ENCODE measurements at places on chromosomes 5 and 9.

DNA sequence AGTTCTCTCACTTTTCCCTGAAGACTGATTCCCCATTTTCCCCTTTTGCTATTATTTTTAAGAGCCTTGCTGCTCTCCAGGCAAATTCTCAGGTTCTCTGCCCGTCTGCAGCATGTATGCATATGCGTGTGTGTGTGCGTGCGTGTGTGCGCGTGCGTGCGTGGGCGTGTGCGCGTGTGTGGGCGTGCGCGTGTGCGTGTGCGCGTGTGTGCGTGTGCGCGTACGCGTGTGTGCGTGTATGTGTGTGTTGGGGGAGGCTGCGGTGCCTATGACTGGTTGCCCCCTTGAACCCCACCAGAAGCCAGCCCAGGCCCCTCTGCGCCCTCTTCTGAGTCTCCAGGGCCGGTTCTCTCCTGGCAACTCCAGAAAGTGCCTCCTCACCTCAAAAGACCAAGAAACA is 987 bp upstream of the FOXI1 start:
- DNase-seq: no peak

- DNase-seq: no peak
Observed at GRCh38 chr9:20476912-20477521, 145.3 kb downstream of the MLLT3 start.

DNA sequence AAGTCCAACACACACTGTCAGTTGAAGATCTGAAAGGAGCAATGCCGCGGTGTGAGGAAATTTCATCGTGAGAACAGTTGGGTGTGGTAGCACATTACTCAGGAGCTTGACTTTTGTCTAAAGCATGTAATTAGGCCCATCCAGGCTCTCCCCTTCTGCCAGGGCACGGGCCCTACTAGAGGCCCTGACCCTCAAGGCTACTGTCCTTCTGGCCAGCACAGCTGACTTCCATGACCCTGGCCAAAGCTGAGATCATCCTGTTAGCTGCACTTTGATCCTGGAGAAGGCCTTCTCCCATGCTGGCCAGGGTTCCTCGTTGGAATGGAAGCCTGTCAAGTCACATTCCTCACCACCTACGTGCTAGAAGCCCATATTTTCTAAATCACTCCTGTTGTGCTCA is 77.8 kb upstream of the SLC1A3 start:
- no peak for DNase-seq

- DNase-seq: no peak
Observed at GRCh38 chr5:100899675-100900074, 3.4 kb downstream of the ST8SIA4 start.

DNA sequence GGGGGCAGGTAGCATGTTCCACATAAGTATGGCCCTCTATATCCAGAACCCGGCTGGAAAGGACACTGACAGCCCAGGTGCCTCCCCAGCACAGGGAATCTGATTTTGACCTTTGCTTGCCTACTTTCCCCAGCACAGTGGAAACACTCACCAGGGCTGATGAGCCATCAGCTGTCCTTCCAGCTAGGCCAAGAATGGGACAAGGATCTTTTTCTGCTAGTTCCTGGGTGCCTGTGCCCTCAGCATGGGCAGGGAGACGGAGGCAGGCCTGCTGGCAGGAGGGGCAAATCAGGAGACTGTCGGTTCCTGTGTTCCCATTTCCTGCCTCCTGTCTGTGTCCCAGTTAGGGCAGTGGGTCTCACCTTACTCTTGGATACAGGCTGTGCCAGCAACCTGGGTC is 1.1 kb downstream of the CYFIP2 start:
- DNase-seq: no peak

DNA sequence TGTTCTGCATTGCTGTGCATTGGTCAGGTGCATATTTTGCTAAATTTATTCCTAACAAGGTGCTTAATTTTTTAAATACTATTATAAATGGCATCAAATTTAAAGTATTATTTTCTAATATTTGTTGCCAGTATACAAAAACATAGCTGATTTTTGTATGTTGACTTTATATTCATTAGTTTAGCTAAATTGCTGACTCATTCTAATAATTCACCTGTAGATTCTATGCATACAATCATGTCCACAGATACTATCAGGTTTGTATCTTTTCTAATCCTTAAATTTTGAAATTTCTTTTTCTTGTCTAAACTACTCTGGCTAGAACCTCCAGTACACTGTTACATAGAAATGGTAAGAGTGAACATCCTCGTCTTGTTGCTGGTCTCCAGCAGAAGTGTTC is 657.6 kb downstream of the CCDC171 start:
- no peak for DNase-seq

DNA sequence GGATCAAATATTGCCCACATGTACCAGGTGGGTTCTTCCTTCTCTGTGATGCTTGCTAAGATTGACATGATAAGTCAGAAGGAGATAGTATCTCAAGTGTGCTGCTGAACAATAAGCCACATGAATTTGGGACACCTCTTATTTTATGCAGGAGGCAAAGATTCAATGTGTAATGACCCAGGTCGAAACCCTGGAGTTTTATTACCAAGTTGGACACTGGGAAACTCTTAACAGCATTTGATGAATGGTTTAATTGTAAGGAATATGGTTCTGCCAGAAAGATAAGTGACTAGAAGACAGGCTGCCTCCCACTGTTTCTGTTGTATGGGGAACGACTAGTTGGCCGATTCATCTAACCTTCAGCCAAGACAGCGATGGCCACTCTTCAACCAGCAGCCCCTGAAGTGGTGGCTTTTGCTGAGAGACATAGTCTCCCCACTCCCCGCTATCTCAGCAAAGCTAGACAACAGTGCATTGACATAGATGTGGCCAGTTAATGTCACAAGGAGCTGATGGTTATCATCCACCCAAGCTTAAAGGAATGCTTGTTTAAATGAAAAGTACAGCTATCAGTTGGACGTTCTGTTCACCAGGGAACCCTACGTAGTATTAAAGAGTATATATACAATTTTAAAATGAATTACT is 407.7 kb downstream of the KDM4C start:
- DNase-seq: no peak

DNA sequence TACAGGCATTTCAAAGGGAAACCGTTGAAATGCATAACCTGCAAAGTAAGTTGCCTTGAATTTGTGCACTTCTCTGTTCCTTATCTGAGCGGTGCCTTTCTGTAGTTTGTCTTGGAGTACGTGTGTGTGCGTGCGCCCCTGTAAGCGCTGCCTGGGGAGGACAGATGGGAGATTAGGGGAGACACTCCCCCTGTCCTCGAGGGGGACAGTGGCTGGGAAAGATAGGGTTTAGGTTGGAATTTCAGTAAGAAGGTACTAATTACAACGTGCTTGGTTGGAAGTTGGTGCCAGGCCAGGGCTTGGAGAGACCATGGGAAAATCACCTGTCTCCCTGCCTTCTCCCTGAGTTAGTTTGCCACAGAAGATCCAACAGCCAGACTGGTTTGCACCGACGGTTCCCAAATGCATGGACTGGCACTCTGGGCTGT is 73.2 kb downstream of the PIK3R1 start:
- no peak for DNase-seq

- no peak for DNase-seq
Observed at GRCh38 chr5:72112389-72112788, 5.1 kb downstream of the MAP1B start.

DNA sequence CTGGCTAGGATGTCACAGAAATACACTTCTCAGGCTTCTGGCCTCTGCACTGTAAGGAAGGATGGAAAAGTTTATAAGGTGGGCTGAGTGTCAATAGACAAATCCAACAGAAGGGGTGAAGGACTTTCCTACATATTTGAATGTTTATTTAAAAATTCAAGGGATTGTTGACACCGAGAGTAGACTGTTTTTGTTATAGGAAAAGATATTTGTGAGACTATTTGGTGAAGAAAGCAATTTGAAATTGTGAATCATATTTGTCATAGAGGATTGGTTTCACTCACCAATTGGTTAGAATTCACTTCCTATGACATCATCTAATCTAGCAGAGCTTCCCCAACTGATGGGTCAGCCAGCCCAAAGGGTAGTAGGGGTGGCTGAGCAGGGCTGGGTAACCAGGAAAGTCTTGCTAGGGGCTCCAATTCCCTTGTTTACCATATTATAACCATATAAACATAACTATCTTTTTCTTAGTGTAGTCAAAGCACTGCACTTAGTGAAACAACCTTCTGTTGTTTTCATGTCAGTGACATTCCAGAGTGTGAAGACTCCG is 14.9 kb upstream of the MEGF10 start:
- no peak for DNase-seq

- no peak for DNase-seq
Observed at GRCh38 chr9:113154946-113155345, 4.1 kb downstream of the SLC31A2 start.

DNA sequence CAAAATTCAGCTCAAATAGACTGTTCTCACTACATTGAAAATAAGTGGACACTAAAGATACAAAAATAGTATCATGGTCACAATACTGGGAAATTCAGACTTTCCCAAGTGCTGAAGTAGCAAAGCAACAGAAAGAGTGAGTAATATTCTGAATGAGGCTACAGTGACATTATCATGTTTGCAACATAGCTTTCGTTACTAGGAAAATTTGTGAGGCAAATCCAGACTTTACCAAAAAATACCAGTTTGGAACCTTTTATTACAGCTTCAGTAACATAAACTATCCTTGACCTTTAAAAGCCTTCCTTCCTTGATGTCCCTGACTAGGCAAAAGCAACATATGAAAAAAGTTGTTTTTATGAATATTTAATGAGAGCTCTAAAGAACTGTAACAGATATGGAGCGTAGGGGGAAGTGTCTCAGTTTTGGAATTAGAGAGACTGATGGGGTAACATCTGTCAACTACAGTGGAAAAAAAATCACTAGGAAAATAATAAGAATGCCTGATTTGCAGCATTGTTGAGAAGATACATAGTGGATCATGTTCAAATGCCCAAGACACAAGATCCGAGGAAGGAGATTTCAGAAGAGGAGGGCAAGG is 312.9 kb downstream of the ADGRV1 start:
- no peak for DNase-seq

GRCh38 chr5:96410013-96410412 is 23.0 kb downstream of the PCSK1 start:
- DNase-seq: no peak

- DNase-seq: no peak
Observed at GRCh38 chr5:66795682-66796081, 199.5 kb downstream of the MAST4 start.

DNA sequence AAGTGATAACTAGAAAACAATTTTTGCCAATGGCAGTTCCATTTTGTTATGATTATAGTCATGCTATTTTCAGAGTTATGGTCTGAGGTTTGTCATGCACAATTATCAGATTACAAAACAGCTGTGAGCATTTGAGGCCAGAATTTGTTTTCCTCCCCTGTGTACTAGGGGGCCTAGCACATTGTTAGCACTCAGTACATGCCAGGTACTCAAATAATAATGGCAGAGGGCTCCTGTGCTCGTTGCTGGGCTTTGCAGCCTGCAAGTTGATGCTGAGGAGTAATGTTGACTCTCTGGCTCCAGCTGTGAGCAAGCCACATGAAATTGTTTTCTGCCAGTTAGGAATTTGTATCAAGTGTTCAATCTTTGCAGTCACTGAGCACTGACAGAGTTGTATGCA is 6.9 kb downstream of the DNAI1 start:
- no peak for DNase-seq

DNA sequence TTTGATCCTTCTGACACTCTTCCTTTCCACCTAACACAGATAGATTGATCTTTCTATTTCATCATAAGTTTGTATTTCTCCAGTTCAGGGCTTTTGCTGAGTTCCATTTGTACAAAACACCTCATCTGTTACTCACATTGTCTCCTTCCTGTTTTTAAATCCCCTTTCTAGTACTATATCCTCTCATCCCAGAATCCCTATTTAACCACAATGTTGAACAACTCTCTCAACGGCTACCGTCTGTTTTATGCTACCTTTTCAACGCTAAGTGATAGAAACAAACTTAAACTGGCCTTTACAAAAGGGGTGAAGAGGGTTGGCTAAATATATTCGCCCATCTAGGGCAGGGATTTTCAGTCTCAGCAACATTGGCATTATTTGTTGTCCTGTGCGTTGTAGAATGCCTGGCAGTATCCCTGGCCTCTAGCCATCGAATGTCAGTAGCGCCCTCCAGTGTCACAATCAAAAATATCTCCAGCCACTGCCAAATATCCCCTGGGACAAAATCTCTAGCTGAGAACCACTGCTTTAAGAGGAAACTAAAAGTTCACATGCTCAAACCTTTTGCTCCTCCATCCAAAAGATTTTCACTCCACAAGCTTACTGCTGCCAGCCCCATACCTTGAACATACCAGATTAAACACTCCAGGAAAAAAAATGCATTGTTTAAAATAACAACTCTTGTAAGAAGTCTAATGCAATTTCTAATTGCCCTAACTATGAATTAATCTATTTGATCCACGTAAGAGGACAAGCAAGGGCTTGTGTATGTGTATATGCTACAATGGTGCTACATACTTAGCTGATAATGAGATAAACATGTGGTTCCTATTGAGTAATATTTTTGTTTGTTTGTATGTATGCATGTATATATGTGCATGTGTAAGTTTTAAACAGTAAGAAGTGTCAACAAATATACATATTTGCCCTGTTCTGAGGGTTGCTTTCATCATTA is 344.0 kb downstream of the PTPRD start:
- no peak for DNase-seq

DNA sequence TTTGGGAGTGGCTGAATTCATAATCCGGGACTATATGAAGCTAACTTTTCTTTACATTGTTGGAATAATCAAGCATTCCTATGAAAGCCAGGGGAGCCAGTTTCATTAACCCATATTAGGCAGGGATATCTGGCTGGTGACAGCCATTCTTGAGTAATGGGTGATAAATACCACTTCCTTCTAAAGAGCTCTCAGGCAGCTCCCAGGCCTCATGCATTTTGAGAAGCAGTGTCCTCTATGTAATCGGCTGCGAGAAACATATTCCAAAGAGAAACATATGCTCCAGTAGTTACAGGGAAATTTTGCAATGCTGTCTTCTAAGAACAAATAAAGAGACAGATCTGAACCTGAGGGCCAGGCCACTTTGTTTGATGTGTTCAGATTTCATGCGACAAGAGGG is 83.1 kb downstream of the MSX2 start:
- no peak for DNase-seq

GRCh38 chr9:111870774-111871498 is 25.7 kb upstream of the UGCG start:
- DNase-seq: no peak

- DNase-seq: no peak
Observed at GRCh38 chr9:13974891-13975290, 339.1 kb downstream of the NFIB start.

- DNase-seq: no peak
Observed at GRCh38 chr5:16906255-16906654, 29.8 kb downstream of the MYO10 start.

DNA sequence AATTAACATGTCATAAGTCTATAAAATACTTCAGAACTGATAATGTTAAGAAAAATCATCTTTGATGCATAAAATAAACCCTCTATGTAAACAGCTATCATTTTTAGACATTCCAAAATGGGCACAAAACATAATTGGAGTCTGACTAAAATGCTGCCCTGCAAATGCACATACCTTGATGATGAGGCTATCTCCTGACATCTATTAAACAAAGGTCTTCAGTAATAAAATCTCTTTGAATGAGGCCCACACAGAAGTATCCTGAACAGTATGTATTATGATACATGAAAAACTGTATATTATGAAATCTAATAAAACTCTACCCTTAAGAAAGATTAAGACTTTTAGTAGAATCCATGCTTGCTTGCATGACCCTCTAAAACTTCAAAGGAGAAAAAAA is 66.1 kb downstream of the FBXL17 start:
- DNase-seq: no peak

GRCh38 chr5:173848986-173849596 is 39.1 kb upstream of the CPEB4 start:
- no peak for DNase-seq

All from stimulated activated CD4-positive, alpha-beta T cell treated with anti-CD3 and anti-CD28 coated beads, Interleukin-1b, Interleukin-23, amount 100 ng/mL, for 1 hour (primary cell).